ENCODE measurements at places on chromosomes 4 and X. TPM values are rescaled to one million over a fixed set of nuclear protein-coding genes. Genes with fewer than 3 reads are reported as not detected.

DNA sequence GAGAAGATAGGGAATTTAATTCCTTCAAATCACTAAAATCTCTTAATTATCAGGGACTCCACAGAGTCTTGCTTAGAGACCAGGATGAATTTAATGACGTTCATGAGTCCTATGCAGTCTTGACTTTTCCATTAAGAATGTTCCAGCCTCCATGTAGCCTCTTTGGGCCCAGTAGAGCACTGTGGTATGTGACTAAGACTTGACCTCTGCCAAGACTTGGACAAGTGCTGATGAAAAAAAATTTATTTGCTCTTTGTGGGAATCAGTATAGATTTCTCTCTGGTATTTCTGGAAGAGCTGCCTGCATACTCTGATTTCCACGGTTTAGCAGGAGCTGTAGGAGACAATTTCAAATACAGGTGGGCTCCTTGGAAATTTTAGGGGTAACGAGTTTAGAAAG is 40.6 kb downstream of the CHRDL1 start:
- no peak for DNase-seq

DNA sequence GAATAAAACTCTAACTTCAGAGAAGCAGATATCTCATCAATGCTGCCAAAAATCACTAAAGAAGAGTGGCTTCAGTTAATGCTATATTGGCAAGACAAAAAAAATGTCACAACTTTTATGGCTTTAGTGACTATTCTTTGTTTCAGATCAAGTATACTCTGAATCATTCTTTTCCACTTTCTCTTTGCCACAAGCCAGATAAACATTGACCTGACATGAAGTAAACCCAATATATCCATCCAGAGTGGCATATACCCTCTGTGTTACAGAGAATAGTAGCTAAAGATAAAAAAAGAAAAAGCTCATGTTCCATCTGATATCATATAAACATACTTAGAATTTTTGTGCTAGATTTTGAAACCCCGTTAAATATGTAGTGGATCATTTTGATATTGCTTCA is 206.7 kb upstream of the CNKSR2 start:
- DNase-seq = no peak

GRCh38 chr4:47271291-47271690 is 192.2 kb downstream of the COMMD8 start:
- no peak for DNase-seq

DNA sequence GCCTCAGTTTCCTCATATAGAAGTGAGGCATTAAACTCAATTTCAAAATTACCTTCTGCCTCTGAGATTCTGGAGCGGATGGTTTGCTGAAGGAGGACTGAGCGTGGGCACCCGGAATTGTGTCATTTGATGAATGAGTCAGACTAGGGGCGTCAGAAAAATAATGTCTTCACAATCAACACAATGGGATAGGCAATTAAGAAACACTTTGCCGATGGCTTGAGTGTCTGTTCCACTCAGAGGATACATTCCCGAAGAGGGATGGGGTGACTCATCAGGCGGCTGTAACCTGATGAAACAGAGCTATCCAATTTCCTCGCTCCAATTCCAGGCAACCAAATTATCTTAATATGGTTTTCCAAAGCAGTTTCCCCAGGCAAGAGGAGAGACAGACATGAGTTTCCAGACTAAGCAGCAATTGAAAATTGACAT is 1.2 kb upstream of the CHRNA9 start:
- no peak for DNase-seq

- DNase-seq = no peak
Observed at GRCh38 chr4:86089053-86089452, 270.8 kb downstream of the MAPK10 start.

DNA sequence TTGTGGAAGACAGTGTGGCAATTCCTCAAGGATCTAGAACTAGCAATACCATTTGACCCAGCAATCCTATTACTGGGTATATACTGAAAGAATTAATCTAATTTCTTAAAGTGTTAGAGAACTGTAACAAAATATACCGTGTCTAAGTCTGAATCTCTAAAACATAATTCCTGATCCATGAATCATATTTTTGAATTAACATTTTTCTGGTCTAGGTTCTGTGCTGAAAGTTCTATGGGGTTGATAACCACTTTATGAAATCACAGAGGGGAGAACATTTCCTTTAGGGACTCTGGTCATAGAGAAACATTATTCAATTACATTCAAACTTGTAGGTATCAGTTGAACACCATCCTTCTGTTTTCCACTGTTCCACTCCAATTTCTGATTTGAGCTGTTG is 91.9 kb upstream of the ETNPPL start:
- DNase-seq = no peak

DNA sequence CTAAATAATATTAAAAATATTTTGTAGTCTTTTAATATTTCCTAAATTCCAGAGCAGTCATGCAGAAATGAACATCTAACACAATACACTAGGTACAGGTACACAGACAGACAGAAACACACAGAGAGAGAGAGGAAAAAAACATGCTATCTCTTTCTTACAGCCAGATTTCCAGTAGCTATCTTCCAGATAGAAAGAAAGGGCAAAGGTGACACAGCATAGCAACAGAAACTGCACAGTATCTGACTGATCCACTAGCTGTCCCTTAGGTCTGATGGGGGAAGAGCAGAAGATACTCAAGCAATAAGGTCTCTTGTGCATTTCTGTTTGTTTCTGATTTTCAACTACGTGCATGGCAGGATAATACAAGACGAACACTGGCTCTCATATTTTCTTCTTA is 7.8 kb downstream of the FBXW7 start:
- DNase-seq = no peak

DNA sequence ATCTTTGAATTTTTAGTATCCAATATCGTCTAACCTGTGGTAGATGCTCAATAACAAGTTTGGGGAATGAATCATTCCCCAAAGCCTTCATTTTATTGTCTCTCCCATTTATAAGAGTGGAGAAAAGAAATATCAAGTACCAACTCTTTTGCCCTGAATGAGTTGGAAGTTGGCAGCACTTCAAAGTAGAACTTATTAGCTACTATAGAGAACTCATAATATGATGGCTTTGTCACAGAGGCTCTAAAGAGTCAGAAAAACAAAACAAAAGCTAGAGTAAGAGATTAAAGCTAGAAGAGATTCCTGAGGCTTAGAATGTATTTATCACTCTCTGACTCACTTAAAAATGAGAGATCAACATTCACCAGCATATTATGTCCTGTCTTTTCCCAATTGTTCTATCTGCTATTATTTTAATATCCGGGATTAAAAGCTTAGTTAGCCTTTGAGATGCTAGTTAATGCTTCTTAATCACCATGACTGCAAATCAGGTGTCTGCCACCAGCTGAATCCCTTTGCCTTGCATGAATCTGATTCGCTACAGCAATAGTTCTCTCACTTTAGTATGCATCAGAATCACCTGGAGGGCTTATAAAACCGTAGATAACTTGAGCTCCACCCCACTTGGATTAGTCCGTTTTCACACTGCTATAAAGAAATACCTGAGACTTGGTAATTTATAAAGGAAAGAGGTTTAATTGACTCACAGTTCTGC is 77.9 kb downstream of the PALLD start:
- no peak for DNase-seq

GRCh38 chr4:3200423-3201090 is 48.4 kb upstream of the MSANTD1 start:
- DNase-seq = peak; percentile 33

- no peak for DNase-seq
Observed at GRCh38 chr4:45094684-45095083, 368.3 kb upstream of the GNPDA2 start.

GRCh38 chr4:22695029-22695428 is 2.3 kb downstream of the GBA3 start:
- no peak for DNase-seq

DNA sequence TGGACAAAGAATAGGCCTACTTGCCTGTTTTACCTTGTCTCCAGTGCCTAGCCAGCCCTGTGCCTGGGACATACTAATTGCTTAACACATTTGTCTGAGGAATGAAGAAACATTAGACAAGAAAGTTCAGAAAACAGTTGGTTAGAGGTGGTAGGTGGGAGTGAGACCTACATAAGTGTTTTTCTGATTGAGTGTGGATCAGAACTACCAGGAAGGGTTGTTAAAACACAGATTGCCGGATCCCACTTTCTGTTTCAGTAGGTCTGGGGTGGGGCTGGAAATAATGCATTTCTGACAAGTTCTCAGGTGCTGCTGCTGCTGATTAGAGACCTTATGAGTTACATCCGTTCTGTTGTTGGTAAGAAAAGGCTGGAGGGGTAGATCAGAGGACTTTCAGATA is 5.7 kb upstream of the JADE1 start:
- DNase-seq = no peak

GRCh38 chr4:16760617-16761363 is 137.7 kb downstream of the LDB2 start:
- no peak for DNase-seq

DNA sequence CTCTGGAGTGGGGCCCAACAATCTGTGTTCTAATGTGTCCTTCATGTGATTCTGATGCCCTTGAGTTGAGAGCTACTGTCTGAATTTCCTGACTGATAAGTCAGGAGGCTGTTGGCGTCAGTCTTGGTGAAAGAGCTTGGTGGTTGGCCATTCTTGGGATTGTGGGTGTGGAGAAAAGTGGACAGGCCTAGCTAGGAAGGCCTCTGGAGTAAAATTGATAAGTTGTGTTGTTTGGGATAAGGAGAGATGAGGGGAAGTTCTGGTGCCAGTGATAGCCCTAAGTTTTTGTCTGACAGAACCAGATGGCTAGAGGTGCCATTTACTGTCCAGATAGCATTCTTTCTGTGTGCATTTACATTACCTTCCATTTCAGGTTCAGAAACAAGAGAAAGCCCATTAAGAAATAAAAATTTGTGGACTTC is 11.7 kb downstream of the NSD2 start:
- peak; percentile 9 for DNase-seq

GRCh38 chr4:7160439-7160838 is 31.9 kb upstream of the SORCS2 start:
- DNase-seq = peak; percentile 68

DNA sequence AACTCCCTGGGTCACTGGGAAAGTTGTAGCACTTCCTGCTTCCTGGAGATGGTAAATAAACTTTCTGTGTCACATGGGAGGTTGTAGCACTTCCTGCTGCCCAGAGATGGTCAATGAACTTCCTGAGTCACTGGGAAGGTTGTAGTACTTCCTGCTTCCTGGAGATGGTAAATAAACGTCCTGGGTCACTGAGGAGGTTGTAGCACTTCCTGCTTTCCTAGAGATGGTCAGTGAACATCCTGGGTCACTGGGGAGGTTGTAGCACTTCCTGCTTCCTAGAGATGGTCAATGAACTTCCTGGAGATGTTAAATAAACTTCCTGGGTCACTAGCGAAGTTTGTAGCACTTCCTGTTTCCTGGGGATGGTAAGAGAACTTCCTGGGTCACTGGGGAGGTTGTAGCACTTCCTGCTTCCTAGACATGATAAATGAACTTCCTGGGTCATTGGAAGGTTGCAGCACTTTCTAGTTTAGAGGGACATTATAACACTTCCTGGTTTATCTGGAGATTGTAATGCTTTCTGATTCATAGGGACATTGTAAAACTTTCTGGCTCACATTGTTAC is 62.3 kb upstream of the CD99 start:
- no peak for DNase-seq

- DNase-seq = peak; percentile 65
Observed at GRCh38 chrX:1009771-1010170, 202.7 kb downstream of the CRLF2 start.

DNA sequence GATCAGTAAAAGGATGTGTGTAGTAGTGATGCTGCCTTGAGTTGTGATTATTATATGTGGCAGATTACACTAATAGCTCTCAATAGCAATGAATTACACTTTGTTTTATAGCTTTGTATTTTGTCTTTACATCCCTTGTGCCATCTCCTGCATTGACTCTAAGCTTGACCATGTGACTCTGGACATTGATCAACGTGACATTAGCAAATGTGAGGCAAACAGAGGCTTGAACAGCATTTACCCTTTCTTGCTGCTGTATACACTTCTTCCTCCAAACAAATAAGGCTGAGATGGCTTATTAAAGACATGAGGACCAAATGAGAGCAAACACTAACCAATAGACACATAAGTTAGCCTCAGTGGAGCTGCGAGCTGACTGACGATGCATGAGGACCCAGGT is 63.5 kb downstream of the MAD2L1 start:
- no peak for DNase-seq

DNA sequence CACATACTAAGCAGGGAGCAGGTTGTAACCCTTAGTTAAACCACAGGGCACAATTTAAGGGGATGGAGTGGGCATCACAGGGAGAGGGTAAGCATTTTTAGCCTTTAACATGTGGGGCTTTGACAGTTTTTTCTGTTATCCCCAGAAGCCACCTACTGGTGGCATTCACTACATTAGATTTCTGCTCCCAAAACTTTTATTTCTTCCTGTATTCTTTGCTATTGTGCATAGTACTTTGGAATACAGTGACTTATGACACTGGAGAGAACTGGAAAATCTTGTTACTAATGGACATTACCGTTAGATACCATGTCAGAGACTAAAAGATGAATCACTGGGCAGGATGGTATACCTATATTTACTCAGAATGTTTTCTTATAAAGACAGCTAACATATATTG is 7.3 kb downstream of the TRIM75 start:
- DNase-seq = no peak

- DNase-seq = no peak
Observed at GRCh38 chrX:65601530-65602220, 65.8 kb upstream of the MSN start.

GRCh38 chrX:119672426-119672825 is 20.5 kb downstream of the SEPTIN6 start:
- no peak for DNase-seq

- DNase-seq = no peak
Observed at GRCh38 chr4:156642161-156642560, 329.4 kb downstream of the PDGFC start.

DNA sequence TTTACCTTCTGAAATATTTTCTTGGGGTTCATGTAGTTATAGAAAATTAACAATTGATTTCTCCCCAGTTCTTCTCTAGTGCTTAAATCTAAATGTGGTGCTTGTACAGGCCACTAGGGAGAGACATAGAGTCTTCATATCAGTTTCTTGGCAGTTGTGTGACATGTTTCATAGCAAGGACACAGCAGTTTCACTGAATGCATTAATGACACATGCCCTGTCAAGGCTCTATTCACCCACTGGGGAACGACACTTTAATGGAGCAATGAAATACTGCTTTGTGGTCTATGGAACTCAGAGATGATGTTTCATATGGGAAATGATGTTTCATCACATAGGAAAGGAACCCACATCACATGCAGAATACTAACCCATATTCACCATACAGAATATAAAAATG is 2.8 kb downstream of the VEGFC start:
- no peak for DNase-seq

- DNase-seq = no peak
Observed at GRCh38 chr4:86416081-86416480, 56.2 kb upstream of the MAPK10 start.

Gene POU4F2
- total RNA-seq = not detected

Gene S100G
- total RNA-seq = not detected

Gene HTR2C
- total RNA-seq = not detected

Gene TSPAN7
- total RNA-seq = 0.56 TPM

Gene L1CAM
- 2.9 TPM for total RNA-seq

Gene CDS1
- total RNA-seq = 0.30 TPM

Gene HMX1
- not detected for total RNA-seq

Gene SCML2
- total RNA-seq = 3.3 TPM

Gene CXorf49
- not detected for total RNA-seq

Gene ZMAT1
- total RNA-seq = 4.7 TPM

Gene ARHGAP36
- total RNA-seq = not detected

Data from chondrocyte (in vitro differentiated cells).